ENCODE measurements at places on chromosomes 11 and 22.

DNA sequence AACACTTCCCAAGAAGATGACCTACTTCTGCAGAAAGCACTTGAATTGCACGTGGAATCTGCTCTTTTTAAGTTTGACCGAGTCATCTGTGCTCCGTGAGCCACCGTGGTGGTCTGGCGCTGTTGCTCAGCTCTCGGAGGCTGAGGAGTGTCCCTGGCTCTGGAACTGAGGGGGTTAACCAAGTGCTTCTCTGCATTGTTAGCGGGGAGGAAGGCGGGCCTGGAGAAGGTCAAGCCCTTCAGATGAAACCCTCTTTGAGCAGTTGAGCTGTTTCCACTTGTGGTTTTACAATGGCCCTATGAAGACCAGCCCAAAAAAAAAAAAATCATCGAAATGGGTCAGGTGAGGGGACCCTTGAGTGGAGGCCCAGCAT, 286.4 kb downstream of the NTM start:
- no peak for DNase-seq

GRCh38 chr11:130449310-130449990, 1.0 kb downstream of the ADAMTS15 start:
- no peak for DNase-seq

GRCh38 chr11:61771195-61771894, 18.9 kb downstream of the MYRF start:
- DNase-seq = no peak

- no peak for DNase-seq
Observed at GRCh38 chr11:10674911-10675440, 18.6 kb downstream of the IRAG1 start.

- no peak for DNase-seq
Observed at GRCh38 chr11:125108469-125108868, 3.0 kb downstream of the TMEM218 start.

DNA sequence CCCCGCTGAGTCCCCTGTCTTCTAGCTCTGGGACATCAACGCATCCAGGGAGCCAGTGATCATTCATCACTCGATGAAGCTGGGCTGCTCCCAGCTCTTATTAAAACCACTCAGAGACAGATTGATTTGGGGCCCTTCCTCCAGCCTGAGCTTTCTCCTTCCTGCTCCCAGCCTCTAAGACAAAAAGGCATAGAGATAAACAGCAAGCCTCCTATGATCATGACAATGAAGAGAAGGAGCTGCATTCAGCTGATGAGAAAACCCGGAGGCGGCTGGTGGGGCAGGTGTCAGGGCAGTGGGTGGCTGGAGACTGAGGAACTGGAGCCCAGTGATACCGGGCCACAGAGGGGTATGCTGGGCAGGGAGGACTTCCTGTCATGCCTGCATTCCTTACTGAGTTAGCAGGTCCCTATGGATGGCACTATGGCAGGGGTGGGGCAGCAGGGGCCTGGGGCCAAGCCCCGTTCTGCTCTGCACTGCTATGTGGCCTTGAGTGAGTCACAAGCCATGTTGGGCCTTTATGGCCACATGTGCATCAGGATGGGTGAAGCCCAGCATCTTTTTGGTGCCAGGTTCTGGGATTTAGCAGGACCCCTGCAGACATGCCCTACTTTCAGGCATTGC, 20.2 kb downstream of the PVALB start:
- DNase-seq = no peak

GRCh38 chr22:46674367-46674781, 54.2 kb downstream of the GRAMD4 start:
- no peak for DNase-seq

DNA sequence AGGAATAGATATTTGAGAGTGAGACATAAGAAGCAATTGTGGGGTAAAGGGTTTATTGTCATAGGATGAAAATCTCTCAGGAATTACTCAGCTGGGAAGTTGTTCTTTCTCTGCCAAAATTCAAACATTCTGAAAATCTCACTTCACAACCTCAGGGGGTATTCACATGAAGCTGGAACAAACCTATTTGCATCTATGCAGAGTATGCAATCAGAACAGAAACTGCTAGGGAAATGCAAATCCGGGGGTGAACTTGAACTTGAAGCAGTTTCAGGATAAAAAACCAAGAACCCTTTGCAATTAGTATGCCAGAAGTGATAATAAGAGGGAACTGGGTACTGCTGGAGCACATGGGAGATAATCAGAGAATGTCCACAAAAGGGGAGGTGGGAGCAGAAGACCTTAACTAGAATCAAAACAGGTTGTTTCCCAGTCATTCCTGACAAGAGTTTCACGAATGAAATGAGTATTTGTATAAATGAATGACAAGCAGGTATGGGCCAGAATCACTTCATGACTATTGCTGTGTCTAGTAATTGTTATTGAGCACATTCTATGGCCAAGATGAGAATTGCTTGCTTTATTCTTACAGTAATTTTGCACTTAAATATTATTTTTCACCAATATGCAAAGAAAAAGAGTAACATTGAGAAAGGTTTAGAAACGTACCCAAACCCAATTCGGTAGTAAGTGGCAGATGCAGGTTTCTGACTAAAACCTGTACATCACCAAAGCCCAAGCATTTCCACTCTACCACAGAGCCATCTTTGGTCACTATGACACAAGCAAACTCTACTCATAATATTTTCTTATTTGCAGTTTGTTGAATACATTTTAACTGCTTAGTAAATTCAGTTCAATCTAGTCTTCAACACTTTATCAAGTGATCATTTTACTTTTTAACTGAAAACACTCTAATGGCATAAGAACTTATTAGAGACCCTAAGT, 61.8 kb upstream of the UBASH3B start:
- DNase-seq = no peak

GRCh38 chr11:119305556-119306372, 11.2 kb downstream of the MCAM start:
- DNase-seq = no peak

GRCh38 chr22:28983788-28984441, 77.7 kb downstream of the C22orf31 start:
- DNase-seq = no peak

- no peak for DNase-seq
Observed at GRCh38 chr11:18700872-18701271, 2.3 kb downstream of the TMEM86A start.

DNA sequence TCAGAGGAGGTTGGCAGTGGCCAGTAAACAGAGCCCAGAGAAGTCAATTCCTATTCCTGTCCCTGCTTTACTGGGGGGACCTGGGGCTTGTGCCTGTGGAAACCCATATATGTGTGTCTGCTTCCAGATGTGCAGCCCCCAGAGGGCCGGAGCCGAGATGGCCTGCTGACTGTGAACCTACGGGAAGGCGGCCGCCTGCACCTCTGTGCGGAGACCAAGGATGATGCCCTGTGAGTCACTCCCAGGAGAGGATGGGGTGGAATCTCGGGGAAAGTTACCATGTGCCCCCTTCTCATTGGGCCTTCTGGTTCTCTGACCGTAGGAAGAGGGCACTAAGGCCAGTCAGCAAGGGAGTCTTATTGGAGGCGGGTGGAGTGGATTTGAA, 5.3 kb downstream of the PLEKHB1 start:
- no peak for DNase-seq

GRCh38 chr11:3859373-3859881, 4.0 kb downstream of the STIM1 start:
- DNase-seq = no peak

DNA sequence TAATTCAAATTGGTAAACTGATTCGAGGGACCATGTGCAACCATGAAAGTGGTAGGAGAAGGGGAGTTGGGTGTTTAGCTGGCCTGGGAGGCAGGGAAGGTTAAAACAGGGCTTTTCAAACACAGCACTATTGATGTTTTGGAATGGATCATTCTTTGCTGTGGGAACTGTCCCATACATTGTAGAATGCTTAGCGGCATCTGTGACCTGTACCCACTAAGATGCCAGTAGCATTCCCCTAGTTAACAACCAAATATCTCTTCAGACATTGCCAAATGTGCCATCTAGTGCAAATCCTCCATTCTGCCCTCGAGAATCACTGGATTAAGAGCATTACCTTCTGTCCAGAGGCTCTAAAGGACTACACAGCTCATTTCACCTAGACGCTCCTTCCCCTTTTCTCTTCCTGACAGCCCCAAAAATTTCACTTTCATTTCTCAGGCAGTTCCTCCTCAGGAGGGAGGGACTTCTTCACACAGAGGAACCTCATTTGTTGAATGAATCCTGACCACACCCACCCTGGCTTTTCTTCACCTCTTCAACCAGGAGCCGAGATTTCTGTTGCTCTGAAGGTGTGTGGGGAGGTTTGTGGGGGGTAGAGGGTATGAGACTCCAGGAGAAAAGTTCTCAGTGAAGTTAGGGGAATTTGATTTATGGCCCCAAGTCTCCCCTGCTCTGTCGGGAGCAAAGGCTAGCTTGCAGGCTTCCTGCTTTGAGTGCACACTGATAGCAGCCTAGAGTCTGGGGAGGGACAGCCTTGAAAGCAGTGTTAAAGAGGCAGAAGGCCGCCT, at the start of gene TRIM34:
TSS of gene TRIM34 (plus strand) at position 513 of the 791 bp plus-strand sequence. CDS start 7,331 bp downstream, outside the sequence.
- no peak for DNase-seq

- no peak for DNase-seq
Observed at GRCh38 chr22:36520423-36520822, 8.5 kb downstream of the EIF3D start.

DNA sequence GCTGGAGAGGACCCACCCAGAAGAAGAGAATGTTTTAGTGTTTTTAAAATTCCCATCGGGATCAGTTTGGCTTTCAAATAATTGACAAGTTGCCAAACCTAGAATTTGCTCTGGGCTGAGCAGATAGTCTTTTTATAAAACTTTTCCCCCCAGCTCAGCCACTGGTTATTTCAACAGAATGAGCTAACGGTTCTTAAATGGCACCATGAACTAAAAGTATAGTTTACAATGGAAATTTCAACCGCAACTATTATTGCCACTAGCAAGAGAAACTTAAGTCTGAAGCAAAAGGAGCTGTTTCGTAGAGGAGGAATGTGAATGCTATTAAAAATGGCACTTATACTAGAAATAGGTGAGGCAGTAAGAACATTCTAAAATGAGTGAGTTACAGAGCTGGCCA, 3.4 kb downstream of the DKK3 start:
- DNase-seq = no peak

GRCh38 chr22:35844886-35845285, 127.2 kb downstream of the APOL5 start:
- no peak for DNase-seq

DNA sequence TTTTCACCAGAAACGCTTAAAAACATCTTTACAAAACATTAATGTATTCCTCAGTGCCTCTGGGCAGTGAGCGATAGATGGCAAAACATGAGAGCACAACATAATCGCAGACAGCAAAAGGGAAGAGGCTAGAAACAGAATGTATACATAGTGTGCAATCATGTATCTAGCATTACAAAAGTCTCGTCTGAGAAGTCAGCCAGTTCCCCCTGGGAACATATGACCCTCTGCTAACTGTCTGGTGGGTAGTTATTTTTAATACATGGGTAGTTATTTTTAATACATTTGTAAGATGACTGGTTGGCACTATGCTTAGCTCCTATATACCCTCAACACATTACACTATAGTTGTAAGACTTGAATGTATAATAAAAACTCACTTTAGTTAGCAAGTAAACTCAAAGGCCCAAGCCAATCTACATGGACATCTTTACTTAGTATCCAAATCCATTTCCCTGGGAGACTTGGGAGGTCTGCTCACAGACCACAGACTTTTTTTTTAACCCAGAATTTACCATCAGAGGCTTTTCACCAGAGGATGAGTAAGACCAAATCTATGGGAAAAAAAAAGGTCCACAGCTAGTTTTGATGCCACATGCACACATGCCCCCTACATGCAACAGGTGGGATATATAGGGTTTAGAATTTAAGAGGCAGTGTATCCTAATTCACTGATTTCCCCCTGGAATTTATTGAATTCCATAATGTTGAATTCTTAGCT, 71.7 kb downstream of the AMBRA1 start:
- no peak for DNase-seq

GRCh38 chr22:20783844-20784723, 10.2 kb downstream of the SERPIND1 start:
- peak; percentile 55 for DNase-seq

DNA sequence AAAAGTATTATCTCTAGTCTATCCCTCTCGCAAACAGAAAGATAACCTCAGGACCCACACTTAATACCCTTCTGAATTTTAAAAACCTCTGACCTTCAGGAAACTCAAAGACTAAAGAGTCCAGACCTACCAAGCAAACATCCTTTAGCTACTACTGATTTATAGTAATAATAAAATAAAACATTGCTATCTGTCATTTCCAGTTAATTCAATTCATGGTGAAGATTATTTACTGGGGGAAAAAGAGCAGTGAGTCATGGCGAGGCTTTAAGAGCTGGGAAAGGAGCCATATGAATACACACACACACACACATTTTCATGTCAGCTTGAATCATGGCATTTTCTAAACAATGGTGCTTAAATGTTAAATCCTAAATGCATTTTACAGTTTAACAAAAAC, 87.1 kb downstream of the FAM76B start:
- DNase-seq = no peak

DNA sequence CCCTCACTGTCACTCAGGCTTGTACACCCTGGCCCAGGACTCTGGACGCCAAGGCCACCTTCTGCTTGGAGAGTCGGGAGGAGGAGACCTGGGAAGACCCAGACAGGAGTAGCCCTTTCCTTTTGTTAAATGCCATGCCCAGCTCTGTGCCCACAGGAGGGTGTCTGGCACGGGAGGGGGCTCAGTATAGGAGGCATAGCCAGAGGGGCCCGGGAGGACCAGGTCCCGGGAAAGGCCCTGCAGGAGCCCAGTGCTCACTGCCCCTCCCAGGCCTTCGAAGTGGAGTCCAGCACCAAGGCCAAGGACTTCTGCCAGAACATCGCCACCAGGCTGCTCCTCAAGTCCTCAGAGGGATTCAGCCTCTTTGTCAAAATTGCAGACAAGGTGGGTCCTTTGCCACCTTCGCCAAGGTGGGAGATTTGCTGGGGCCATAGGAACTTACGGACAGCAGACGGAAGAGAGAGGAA, 79.0 kb downstream of the MYO7A start:
- DNase-seq = no peak

DNA sequence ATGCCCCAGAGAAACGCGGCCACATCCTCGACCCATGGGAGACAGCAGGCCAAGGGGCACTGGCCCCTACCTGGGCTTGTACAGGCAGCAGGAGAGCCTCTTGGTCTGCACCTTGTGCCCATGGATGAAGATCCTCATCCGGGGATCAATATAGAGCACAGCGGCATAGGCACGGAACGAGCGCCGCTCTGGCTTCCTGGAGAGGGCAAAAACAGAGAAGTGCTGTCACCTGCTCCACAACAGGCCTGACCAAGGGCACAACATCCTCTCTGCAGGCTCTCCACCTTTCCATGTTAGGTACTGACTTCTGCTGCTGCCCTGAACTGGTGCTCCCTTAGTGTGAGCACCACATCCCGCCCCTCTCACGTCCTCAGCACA, 27.2 kb downstream of the MORC2 start:
- DNase-seq = no peak

- DNase-seq = no peak
Observed at GRCh38 chr11:63876616-63877015, 37.7 kb downstream of the MARK2 start.

- no peak for DNase-seq
Observed at GRCh38 chr11:69918938-69919650, 99.9 kb upstream of the FGF3 start.

GRCh38 chr11:130865091-130865773, 51.0 kb downstream of the SNX19 start:
- DNase-seq = no peak

GRCh38 chr11:103920933-103921332, 115.5 kb upstream of the DDI1 start:
- no peak for DNase-seq

GRCh38 chr11:70205766-70206165, 2.7 kb downstream of the FADD start:
- DNase-seq = no peak

- DNase-seq = no peak
Observed at GRCh38 chr11:56353991-56354390, at the start of gene OR8J1. OR8J1 (plus strand) TSS chr11:56354291; CDS start chr11:56360247, 5,956 bp downstream.
